Pancreas (tissue), 10 donors: ENCODE measurements at places on chromosomes 13 and 19.

DNA sequence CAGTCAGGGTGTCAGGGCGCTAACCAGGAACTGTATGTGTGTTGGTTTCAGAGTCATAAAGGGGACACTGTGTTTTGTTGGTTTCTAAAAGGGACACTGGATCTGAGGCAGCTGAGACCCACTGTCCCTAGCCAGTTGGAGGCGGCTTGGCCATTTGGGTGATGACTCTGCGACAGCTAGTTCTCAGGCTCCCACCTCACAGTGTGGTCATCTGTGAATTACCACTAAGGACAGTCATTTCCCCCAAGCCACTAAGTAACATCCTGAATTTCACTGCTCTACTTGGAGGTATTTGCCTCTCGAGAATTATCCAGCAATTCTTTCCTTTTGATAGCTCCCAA is 51.5 kb downstream of the EPS15L1 start:
- no peak for DNase-seq
- H3K4me3 ChIP-seq, result no peak overlapping the region
- H3K4me1 ChIP-seq, result no peaks in the 10 kb centered on the region
- no peaks in the 10 kb centered on the region for H3K36me3 ChIP-seq

- no peaks in the 10 kb centered on the region for H3K27me3 ChIP-seq
- H3K4me1 ChIP-seq, result no peaks in the 10 kb centered on the region
- peaks cover 35% of the 10 kb centered on the region for H3K36me3 ChIP-seq
- H3K4me3 ChIP-seq, result no peak overlapping the region
- H3K27ac ChIP-seq, result no peak overlapping the region
- no peak for DNase-seq
Observed at GRCh38 chr13:113187263-113187669, 21.2 kb downstream of the PCID2 start.

DNA sequence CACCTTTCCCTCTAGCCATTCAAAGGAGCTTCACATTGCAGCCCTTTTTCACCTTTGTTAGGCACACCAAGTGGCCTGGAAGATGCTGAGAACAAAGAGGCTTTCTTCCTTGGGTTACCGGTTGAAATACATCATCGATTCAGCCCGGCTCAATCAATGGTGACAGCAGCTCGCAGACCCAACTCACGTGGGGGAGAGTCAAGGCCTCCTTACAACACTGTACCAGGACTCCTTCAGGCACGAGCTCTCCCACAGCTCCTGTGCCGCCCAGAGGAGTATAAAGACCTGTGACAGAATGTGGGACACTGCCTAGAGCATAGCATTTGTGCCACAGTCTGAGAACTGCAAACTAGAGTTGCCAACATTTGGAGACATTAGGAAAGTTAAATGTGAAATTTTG is 3.9 kb upstream of the LRRC63 start:
- H3K27ac ChIP-seq, result no peak overlapping the region
- DNase-seq, result no peak
- H3K4me3 ChIP-seq, result no peak overlapping the region
- no peaks in the 10 kb centered on the region for H3K36me3 ChIP-seq
- no peaks in the 10 kb centered on the region for H3K4me1 ChIP-seq

DNA sequence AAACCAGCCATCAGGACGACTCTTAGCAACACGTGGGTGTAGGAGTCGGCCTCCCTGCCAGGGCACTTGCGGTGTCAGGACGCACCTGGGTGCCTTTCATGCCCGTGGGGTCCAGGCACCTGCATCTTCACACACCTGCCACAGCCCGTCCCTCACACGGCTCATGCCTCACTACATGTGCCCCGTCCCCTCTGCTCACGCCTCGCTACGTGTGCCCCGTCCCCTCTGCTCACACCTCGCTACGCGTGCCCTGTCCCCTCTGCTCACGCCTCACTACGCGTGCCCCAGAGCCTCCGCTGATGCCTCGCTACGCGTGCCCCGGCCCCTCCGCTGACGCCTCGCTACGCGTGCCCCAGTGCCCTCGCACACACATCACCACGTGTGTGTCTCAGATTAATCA is 58.0 kb upstream of the F7 start:
- DNase-seq, result no peak
- H3K36me3 ChIP-seq, result no peaks in the 10 kb centered on the region
- no peaks in the 10 kb centered on the region for H3K27me3 ChIP-seq
- no peak overlapping the region for H3K27ac ChIP-seq
- H3K4me1 ChIP-seq, result no peaks in the 10 kb centered on the region
- no peak overlapping the region for H3K4me3 ChIP-seq

DNA sequence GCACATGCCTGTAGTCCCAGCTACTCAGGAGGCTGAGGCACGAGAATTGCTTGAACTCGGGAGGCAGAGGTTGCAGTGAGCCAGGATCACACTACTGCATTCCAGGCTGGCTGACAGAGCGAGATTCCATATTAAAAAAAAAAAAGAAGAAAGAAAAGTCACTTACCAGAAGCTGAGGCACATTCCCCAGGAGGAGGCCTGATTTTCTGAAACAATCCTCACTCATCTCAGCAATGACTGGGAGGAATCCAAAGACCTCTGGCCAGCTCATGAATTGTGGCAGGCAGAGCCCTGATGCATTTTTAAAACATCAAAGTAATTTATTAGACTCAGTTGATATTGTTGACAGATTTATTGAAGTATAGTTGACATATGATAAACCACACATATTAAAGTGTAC is 206.3 kb downstream of the FOXO1 start:
- no peak for DNase-seq
- H3K27me3 ChIP-seq, result no peaks in the 10 kb centered on the region
- H3K4me1 ChIP-seq, result no peaks in the 10 kb centered on the region
- H3K27ac ChIP-seq, result no peak overlapping the region
- no peaks in the 10 kb centered on the region for H3K36me3 ChIP-seq
- H3K4me3 ChIP-seq, result no peak overlapping the region

GRCh38 chr19:44113784-44114390 is 688 bp downstream of the ZNF225 start:
- no peaks in the 10 kb centered on the region for H3K36me3 ChIP-seq
- no peak for DNase-seq
- H3K4me3 ChIP-seq, result peak overlapping the region; percentile 71
- H3K27me3 ChIP-seq, result no peaks in the 10 kb centered on the region
- H3K4me1 ChIP-seq, result peaks cover 8% of the 10 kb centered on the region
- no peak overlapping the region for H3K27ac ChIP-seq

- no peaks in the 10 kb centered on the region for H3K4me1 ChIP-seq
- H3K27me3 ChIP-seq, result no peaks in the 10 kb centered on the region
- H3K4me3 ChIP-seq, result no peak overlapping the region
- no peak for DNase-seq
- no peaks in the 10 kb centered on the region for H3K36me3 ChIP-seq
Observed at GRCh38 chr13:107329991-107330390, 762.1 kb upstream of the ARGLU1 start.
